ENCODE measurements at places on chromosomes 6 and 20.

DNA sequence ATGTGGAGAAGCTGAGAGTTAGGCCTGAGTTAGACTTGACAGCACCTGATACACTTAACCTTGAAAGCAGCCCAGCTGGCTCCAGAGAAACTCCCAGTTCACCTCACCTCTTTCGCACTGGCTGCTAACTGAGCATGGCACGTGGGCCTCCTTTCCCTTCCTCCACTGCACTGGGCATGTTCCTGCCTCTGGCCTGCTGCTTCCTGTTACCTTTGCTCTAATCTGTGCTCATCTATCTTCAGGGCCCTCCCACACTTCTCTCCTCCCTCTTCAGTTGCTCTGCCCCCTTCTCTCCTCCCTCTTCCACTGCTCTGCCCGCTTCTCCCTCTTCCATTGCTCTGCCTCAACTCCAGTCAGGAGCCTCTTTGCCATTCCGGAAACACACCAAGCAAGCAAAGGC is 13.7 kb upstream of the UBE2V1 start:
- DNase-seq = no peak

DNA sequence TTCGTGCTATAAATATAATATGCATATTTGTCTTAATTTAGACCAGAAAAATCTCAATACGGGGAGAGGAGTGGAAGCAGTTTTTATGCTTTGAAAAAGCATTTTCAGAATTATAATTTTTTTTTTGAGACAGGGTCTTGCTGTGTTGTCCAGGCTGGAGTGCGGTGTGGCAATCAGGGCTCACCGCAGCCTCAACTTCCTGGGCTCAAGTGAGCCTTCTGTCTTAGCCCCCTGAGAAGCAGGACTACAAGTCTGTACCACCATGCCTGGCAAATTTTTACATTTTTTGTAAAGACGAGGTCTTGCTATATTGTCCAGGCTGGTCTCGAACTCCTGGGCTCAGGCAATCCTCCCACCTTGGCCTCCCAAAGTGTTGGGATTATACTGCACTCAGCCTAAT is 197.2 kb downstream of the FOXC1 start:
- DNase-seq = no peak

GRCh38 chr6:26312501-26313397 is 52.2 kb upstream of the BTN3A2 start:
- DNase-seq = peak; percentile 68

DNA sequence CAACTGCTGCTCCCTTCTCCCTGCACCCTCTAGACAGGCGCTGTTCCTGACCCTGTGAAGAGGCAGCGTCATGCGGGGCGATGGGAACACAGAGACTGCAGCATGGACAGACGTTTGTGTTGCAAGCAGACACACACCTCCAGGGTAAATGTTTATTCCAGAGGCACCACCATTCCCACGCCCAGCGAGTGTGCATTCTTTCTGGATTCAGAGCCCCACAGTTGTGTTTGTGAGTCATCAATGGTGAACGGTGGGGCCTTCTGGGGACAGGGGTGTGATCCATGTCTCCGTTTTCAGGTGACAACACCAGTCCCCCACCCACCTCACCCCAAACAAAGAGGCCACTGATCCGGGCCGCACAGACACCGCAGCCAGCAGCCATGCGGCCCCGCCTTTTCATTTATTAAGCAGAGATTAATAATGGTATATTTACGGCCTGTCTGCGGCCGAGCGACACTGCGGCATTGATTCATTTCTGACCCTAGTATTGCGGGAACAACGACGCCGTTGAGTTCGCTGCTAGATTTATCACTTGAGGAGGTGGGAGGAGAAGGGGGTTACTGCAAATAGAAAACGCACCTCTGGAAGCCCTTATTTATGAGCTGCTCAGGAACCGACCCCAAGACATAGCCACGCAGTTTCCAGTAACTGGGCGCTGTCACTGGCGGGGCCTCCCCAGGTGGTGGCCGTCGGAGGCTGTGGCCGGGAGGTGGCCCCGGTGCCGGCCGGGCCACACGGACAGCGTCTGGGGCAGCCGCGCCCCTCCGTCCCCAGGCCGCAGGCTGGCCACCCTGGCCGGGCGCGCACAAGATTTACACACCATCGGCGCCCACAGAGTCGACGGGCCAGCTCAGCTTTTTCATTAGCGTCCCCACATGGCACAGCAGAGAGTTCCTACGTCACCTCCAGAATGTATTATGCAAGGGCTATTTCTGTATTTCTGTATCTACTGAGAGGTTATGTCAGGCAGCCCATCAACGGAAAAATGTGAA is 367.6 kb downstream of the THBS2 start:
- no peak for DNase-seq

GRCh38 chr6:159541296-159541695 is 151.7 kb downstream of the SOD2 start:
- no peak for DNase-seq

- no peak for DNase-seq
Observed at GRCh38 chr20:45070932-45071632, 29.8 kb downstream of the KCNS1 start.

DNA sequence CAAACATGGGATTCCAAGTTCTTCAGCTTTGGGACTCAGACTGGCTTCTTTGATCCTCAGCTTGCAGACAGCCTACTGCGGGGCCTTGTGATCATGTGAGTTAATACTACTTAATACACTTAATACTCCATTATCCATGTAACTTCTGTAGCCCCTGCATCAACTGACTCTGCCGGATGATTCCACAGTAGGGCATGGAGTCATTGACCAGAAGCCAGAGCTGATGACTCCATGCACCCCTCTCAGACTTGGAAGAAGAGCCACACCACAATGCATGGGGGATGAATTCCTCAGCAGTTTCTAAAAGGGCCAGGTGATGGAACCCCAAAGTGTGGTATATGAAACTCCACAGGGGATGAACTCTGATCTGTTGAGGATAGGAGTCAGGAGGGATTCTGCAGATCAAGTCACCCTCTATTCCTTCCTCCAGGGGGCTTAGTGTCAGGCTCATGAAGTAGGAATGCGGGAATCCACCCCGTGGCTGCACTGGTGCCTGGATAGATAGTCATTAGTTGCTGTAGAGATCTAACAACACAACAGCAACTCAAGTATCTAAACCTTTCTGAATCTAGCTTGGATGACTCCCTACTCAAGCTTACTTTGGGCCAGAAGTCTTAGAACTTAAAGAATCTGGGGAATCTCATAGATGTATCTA is 70.2 kb downstream of the GPR6 start:
- no peak for DNase-seq

GRCh38 chr6:37569743-37570481 is 70.2 kb upstream of the CCDC167 start:
- DNase-seq = no peak

DNA sequence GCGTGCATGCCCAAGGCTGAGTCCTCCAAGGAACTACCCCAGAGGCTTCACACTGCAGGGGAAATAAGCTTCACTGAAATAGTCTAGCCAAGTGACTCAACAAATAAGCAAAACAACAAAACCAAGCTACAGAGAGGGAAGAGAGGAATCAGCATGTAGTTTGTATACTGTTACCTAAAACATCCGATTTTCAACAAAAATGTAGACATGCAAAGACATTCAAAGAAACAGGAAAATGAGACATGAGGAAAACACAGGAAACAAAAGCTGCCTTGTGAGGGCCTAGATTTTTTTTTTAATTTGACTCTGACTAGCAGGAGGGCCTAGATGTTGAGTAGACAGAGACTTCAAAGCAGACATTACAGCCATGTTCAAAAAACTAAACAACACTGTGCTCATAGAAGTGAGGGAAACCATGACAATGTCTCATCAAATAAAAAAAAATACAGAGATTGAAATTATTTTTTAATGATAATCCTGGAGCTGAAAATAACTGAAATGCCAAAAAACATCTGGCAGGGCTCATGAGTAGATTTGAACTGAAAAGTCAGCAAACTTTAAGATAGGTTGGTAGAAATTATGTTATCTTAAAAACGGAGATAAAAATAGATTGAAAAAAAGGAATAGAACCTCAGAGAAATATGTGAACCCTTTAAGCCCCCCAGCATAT is 16.4 kb upstream of the KIF25 start:
- no peak for DNase-seq
